Stomach (tissue), 19 donors: ENCODE measurements at places on chromosomes 3 and 15.

- no peak for DNase-seq
Measured at GRCh38 chr3:143171141-143171980, 51.8 kb downstream of the CHST2 start.

GRCh38 chr3:24156466-24156865, 211.4 kb downstream of the NR1D2 start:
- DNase-seq, result no peak

GRCh38 chr15:83320404-83320803, 35.9 kb upstream of the BNC1 start:
- DNase-seq, result no peak

DNA sequence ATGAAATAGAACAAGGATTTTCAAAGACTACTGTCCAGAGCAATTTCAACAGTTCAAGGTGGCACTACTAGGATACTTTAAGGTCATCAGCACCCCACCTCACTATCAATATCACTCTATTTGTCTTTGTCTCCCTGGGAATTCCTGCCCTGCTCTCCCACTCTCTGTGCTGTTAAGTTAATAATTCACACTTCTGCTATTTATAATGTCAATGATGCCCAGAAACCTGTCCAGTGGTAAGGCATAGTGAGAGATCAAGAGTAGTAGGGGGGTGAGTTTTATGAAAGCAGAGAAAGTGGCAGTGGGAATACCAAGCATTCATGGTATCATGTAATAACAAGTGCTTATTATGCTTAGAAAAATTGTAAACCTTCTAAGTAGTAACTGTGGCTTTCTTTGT, 7.3 kb downstream of the TMCO5A start:
- no peak for DNase-seq

- DNase-seq, result no peak
Measured at GRCh38 chr3:41224120-41224806, 25.0 kb downstream of the CTNNB1 start.

- DNase-seq, result no peak
Measured at GRCh38 chr15:76614725-76615124, 278.2 kb downstream of the ISL2 start.
